GM04504 (cell line): ENCODE measurements at places on chromosomes 13 and 19.
A peak's percentile ranks its signal among the peaks of the same experiment; 100 is the strongest.

DNA sequence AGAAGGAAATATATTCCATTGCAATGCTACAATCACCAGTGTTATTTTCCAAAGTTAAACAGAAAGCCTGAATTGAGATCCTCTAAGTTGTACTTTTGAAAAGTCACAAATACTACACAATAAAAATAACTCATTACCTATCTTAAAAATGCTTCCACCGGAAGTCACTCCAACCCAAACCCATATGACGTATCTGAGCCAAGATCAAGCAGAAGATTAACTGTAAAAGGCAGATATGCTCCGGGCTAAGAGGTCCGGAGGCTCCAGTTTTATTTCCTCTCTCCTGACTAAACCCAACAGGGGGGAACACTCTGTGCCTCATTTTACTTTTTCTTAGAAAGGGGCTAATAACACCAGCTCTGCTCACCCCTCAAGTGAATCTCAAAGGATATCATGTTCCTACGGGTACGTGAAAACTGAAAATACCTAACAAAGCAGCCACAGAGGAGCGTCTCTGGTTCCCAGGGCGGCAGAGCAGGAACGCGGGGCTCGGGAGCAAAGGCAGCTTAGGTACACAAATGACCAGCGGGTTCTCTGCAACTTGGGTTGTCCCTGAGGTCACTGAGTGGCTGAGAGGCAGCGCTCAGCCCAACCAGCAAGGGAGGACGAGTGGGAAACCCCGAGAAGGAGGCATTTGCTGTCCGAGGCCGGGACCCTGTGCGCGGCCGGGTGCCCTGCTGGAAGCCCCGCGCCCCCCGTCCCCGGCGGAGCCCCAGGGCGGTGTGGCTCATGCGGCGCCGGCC is 750 bp downstream of the RAB20 start:
- DNase-seq: no peak

GRCh38 chr19:33125929-33126388 is 6.0 kb upstream of the WDR88 start:
- peak; percentile 17 for DNase-seq

DNA sequence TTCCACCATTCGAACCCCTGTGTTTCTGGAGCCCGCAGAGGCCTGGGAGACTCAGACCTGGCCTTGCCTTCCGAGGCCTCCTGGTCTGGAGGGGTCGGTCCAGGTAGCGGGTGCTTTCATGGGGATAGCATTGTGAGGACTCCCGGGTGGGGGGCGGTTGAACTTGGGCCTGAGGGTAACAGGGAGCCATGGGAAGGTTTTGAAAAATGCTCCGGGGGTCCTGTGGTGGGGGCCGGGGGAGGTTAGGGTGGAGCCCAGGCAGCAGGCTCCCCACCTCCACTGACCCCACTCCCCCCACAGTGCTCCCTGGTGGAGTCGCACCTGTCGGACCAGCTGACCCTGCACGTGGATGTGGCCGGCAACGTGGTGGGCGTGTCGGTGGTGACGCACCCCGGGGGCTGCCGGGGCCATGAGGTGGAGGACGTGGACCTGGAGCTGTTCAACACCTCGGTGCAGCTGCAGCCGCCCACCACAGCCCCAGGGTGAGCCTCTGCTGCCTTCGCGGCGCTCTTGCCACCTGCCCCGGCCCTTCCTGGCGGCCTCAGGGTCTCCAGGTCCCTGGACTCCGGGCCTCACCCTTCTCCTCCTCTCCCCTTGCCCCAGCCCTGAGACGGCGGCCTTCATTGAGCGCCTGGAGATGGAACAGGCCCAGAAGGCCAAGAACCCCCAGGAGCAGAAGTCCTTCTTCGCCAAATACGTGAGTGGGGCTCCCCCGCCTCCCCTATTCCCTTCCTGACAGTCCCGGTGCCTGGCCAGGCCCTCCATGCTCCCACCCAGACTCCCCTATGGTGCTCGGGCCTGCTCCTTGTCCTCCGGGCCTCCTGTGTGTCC is 3.8 kb upstream of the GARIN5A start:
- DNase-seq: no peak

DNA sequence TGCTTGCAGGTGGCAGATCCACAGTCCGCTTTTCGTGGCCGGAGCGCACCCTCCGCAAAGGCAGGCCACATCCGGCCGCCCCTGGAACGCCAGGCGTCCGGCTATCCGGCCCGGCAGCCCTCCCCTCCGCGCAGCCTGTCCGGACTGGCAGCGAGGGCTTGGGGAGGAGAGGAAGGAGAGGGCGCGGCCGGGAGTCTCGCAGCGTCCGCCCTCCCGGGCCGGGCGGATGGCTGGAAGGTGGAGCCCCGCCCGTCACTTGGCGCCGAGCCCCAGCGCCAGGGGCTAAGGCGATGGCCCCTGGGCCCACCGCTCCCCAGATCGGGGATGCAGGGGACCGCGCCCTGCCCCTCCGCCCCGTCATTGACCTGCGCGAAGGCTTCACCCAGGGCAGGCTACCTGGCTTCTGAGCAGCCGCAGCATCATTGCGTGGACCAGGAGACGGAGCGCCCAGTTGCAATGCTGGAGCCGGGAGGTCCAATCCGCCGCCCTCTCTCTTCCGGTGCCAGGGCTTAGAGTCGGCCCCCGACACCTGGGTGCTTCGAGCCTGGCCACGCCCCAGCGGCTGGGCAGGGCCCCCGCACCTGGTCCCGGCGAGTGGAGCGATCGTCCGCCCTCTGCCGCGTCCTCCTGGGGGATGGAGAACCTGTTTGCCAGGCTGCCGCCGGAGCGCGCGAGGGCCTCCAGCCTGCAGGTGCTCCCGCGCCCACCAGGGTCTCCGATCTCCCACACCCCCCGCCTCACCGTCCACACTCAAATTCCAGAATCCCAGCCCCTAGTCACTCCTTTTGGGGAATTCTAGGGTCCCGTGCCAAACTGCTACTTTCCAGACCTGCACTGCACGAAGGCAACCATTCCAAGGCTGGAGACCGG is at the start of gene FUT1:
TSS of gene FUT1 (minus strand) at position 146 of the 870 bp plus-strand sequence. CDS start 1,360 bp downstream, outside the sequence.
- no peak for DNase-seq
